ENCODE measurements at places on chromosomes 5 and 9. TPM values are rescaled to one million over a fixed set of nuclear protein-coding genes. Genes with fewer than 3 reads are reported as not detected.

DNM1 gene
- total RNA-seq, result 131 TPM

IL9 gene
- not detected for total RNA-seq

C5orf34 gene
- total RNA-seq, result 0.89 TPM

FBXL7 gene
- total RNA-seq, result 9.6 TPM

RETREG1 gene
- total RNA-seq, result 6.0 TPM

ENTREP1 gene
- 1.3 TPM for total RNA-seq

OR1Q1 gene
- total RNA-seq, result not detected

SLC6A19 gene
- not detected for total RNA-seq

PRDM9 gene
- not detected for total RNA-seq

C9orf43 gene
- total RNA-seq, result 0.89 TPM

CAMK4 gene
- total RNA-seq, result 7.7 TPM

SLC6A18 gene
- not detected for total RNA-seq

IFNA21 gene
- not detected for total RNA-seq

SLC1A3 gene
- total RNA-seq, result 1.5 TPM

KDM3B gene
- 30.8 TPM for total RNA-seq

IRX1 gene
- total RNA-seq, result 5.6 TPM

CYLC2 gene
- total RNA-seq, result not detected

PRKAA1 gene
- 31.8 TPM for total RNA-seq

BTNL3 gene
- total RNA-seq, result not detected

JAKMIP2 gene
- 0.25 TPM for total RNA-seq

APBA1 gene
- total RNA-seq, result 8.0 TPM

SLC23A1 gene
- 0.38 TPM for total RNA-seq

SPATA31A3 gene
- total RNA-seq, result not detected

SLC45A2 gene
- total RNA-seq, result not detected

HSD17B3 gene
- total RNA-seq, result not detected

WNT8A gene
- total RNA-seq, result not detected

PIK3R1 gene
- 37.8 TPM for total RNA-seq

PROB1 gene
- total RNA-seq, result 3.1 TPM

ACTBL2 gene
- total RNA-seq, result 16.5 TPM

STRBP gene
- 7.9 TPM for total RNA-seq

TEX48 gene
- total RNA-seq, result not detected

DDX4 gene
- not detected for total RNA-seq

PTGES gene
- 5.1 TPM for total RNA-seq

FOXD4L4 gene
- total RNA-seq, result not detected

LRRC19 gene
- total RNA-seq, result not detected
